ENCODE measurements at places on chromosomes 7 and 10.

DNA sequence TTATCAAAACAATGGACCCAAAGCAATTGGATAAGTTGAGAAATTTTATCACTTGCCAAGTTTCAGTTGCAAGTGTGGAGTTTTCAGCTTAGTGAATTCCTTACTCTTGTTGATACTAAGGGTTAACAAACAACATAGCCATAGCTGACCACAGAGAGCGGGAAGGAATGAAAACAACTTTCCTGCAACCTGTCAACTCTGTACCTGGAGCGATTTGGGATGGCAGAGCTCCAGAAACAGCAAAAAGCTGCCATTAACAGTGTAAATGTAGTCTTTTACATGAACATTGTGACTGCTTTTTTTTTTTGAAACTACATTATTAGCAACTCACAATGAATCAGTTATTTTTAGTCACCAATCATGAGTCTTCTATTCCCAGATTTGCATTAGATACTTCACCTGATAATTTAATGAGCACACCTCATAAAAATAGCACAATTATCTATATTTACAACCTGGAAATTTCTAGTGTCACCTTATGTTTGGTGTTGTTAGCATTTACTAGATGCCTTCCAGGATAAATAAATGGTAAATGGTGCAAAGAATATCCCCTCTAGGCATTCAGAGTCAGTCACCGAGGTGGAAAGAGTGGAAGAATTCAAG is 47.6 kb upstream of the RAPGEF5 start:
- DNase-seq: no peak

DNA sequence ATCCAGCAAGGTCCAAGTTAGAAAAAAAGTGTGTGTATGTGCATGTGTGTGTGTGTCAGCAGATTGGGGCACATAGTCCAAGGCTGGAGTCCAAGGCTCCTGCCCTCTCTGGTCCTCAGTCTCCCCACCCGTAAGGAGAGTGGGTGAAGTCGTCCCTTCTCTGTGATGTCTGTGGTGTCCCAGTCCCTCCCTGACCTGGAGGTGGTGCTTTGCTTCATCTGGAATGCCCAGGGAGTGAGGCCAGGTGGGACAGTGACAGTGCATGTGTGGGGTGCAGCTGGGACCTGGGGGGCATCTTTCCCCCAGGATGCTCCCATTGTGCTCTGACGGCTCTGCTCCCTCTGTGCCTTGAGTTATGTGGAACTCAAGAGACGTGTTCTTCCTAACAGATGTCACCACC is 18.0 kb downstream of the AQP1 start:
- no peak for DNase-seq

DNA sequence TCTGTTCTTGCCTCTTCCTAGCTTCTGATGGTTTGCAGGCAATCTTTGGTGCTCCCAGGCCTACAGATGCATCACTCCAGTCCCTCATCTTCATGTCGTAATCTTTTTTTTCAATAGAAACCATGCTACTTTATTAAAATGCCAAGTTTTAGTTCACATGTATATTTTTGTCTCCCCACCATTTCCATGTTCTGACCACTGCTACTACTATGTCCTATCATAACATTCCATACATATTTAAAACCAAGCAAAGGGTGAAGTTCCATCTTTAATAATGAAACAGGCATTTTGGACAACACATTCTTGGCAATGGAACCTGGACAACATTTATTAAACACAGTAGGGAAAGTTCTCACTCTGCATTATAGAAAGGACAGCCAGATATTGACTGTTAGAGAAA is 58.8 kb downstream of the ZNF518A start:
- DNase-seq: no peak

DNA sequence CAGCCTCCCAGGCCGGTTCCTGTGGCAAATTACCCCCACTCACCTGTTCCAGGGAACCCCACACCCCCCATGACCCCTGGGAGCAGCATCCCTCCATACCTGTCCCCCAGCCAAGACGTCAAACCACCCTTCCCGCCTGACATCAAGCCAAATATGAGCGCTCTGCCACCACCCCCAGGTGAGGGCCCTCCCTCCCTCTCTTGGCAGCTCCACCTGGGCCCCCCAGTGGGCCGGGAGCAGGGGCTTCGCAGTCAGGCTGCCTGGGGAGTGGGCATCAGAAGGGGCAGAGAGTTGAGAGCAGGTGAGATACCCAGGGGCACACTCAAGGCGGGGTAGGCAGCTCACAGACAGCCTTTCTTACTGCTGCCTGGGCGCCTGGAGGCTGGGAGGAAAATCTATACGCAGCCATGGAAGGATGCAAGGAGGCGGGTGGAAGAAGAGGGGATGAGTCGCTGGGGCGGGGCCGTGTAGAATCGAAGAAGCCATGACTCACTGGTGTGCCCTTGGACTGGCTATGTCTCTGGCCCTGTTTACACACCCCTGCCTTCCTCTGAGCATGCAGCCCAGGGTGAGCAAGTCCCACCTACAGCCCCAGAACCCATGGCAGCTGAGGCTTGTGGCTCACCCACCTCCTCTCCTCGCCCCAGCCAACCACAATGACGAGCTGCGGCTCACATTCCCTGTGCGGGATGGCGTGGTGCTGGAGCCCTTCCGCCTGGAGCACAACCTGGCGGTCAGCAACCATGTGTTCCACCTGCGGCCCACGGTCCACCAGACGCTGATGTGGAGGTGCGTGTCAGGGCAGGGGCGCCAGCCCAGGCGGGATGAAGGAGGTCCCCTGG is 48.6 kb upstream of the PPIF start:
- DNase-seq: no peak

DNA sequence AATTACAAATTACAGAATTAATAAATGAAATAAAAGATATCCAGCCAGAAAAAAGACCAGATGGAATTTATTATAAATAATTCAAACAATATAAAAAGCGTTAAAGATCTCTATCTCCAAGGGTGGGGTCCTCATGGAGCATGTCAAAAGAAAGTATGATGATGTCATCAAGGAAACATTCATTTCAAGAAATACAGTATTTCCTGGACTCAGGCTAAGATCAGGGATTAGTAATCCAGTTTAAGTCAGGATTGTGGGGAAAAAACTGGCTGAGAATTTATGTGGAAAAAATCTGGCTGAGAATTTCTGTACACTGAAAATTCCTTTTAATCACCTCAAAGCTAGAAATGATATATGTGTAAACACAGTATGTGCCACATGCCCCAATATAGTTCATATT is 1075.3 kb downstream of the XPNPEP1 start:
- DNase-seq: no peak

DNA sequence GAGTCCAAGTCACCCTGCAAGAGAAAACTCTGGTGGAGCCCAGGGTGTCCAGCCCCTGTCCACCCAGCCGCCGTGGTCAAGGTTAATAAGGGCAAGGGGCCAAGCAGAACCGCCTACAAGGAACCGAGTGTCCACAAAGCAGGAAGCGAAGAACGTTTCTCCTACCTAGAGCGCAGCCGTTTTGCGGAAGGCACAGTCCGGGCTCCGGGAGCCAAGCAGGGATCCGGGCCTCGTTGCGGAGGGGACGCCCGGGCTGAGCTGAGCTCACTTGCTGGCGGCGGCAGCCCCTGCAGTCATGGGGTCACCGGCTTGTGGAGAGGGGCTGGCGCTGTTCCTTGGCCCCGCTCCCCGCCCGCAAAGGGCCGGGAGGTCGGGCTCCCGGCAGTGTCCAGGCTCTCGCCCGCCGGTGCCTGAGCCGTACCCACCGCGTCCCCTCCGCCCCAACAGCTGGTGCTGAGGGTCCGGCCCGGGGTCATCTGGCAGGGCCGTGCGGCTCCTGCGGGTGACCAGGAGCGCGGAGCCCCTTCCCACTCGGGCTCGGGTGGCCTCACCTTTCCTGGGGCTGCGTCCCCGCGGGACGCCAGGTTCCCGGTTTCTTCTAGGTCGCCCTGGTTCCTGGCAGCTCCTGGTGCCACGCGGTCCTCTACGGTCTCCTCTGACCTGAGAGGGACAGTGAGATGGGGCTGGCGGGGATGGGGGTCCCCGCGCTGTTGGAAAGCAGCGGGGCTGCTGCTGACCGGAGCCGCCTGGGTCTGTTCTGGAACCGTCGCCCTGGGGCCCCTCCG is 14.0 kb upstream of the ZNF273 start:
- DNase-seq: no peak

- no peak for DNase-seq
Observed at GRCh38 chr10:43196131-43196980, 58.1 kb downstream of the CSGALNACT2 start.

DNA sequence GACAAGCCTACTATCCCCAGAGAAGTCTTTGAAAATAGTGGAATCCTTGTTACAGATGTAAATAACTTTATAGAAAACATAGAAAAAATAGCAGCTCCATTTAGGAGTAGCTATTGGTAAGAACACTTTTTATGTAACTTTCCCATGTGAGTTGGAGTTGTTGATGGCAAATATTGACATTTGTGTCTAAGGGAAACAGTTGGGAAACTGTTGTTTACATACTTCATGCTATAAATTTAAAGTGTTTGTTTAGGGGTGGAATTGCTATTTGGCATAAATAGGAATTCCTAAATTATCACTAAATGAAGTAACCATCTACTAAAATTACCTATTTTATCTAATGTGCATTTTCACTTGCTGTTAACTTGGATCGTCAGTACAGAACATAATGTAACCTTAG is 50.7 kb downstream of the GDI2 start:
- DNase-seq: no peak

DNA sequence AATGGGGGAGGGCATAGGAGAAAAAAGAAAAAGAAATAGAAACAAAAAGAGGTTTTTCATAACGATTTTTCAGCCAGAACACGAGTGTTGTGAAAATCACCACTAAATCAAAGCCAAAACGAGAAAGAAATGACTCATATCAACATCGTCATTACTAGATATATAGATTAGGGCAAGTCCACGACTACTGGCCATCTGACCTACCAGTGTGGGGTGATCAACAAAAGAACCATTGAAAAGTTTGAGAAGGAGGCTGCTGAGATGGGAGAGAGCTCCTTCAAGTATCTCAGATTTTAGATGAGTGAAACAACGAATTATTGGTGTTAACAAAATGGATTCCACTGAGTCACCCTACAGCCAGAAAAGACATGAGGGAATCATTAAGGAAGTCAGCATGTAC is 33.5 kb upstream of the ABCB5 start:
- DNase-seq: no peak

- no peak for DNase-seq
Observed at GRCh38 chr7:157086508-157087187, 52.1 kb upstream of the UBE3C start.

DNA sequence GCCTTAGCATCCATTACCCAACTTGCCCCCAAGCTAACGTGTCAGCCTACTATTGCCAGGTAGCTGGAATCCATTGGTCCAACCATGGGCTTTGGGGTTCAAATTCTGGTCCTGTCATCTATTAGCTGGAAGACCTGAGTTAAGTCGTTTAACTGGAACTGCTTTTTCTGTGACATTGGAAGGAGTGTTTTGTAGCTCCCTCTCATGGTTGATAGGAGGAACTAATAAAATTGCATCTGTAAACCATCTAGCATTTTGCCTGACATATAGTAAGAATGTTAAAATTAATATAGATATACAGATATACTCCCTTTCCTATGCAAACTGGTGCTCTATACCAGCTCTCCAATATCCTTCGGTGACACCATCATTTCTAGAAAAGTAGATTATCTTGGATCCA is 23.8 kb upstream of the SLF2 start:
- no peak for DNase-seq

DNA sequence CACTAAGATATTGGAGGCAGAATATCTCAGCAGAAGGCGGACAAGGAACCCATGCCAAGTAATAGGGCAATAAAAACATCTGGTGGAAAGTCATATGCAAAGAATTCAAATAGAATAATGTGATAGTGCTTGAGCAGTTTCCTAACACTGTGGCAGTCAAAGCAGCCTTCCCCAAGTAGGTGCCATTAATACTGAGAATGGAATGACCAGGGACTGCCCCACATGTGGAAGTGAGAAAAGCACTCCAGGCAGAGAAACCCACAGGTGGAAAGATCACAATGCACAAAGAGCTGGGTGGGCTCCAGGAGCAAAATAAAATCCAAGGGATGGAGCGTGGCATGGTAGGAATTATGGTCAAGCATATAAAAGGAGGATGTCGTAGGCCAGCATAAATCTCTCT is 64.4 kb upstream of the NME8 start:
- no peak for DNase-seq

- no peak for DNase-seq
Observed at GRCh38 chr10:3173171-3173878, 743 bp upstream of the PITRM1 start.

DNA sequence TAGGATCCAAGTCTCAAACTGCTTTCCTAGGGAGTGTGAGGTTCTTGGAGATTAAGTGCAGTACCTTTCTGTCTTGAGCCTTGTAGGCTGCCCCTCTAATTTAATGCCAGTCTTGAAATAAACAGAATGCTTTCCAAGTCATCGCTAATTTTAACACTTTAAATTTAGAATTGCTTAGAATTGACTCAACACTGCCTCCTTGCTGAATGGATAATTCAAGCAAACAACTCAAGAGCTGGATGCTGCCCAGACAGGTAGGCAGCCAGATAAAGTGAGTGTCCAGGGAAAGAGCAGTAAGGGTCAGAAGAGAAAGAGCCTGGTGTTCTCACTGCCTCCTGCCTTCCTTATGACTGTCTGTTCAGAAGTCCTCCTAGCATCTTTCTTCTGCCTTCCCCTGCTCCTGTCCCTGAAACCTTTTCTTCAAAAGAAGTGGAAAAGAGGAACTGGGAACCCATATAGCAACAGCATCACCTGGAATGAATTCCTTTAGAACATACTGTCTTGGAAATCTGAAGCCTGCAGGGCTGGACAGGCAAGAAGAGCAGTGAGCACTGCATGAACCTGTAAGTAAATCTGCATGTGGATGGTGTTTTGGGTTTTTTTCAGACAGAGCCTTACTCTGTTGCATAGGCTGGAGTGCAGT is 3.1 kb upstream of the GOT1 start:
- DNase-seq: no peak

GRCh38 chr7:5997210-5997808 is 11.5 kb downstream of the PMS2 start:
- no peak for DNase-seq

DNA sequence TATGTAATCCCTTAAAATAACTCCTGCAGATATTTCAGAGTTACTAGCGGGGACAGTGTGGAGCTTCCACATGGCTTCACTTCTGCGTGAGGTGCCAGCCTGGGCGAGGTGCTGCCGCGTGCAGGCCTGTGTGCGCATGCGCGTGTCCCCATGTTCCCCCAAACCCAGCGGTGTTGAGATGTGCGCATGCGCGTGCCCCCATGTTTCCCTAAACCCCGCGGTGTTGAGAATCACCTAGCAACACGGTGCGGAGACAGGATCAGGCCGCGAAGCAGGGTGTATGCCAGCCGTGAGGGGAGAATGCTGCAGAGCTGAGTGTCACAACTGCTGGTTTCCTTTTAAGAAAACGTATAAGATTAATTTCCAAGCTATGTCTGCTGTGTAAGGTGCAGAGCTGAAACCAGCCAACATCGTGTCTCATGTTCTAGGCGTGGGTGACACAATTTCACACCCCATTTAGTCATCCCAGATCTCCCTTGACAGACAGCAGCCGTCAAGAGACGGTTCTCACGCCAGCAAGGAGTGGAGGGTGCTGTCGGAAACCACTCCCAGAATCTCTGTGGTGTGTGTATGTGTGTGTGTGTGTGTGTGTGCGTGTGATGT is 71.9 kb upstream of the ADARB2 start:
- DNase-seq: no peak

- no peak for DNase-seq
Observed at GRCh38 chr10:49534670-49535381, 4.1 kb downstream of the ERCC6 start.
